Stimulated activated CD8-positive, alpha-beta memory T cell treated with anti-CD3 and anti-CD28 coated beads, Interleukin-2, amount 100 ng/mL, for 48 hours (primary cell): ENCODE measurements at places on chromosomes 7 and 10.
A peak's percentile ranks its signal among the peaks of the same experiment; 100 is the strongest.

GRCh38 chr10:88934900-88935672 lies 17.5 kb downstream of the ACTA2 start:
- DNase-seq, result peak; percentile 42

GRCh38 chr7:78172267-78172757 lies 373.7 kb downstream of the PHTF2 start:
- no peak for DNase-seq

DNA sequence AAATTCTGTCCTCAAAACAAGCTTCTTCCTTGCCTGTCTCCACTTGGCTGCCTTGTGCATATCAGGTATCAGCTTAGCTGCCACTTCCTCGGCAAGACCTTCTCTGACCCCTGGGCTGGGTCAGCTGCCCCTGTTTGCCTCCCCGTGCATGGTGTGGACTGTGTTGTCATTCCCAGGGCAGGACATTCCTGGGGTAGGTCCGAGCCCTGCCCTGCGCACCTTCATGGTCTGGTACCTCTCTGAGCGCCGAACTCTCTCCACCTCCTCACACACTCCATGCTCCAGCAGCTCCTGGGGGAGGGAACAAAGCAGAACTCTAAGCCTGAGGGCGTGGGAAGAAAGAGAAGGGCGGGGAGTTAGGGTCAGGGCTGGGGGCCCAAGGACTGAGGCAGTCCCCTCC lies 3.8 kb downstream of the POLM start:
- DNase-seq, result no peak

DNA sequence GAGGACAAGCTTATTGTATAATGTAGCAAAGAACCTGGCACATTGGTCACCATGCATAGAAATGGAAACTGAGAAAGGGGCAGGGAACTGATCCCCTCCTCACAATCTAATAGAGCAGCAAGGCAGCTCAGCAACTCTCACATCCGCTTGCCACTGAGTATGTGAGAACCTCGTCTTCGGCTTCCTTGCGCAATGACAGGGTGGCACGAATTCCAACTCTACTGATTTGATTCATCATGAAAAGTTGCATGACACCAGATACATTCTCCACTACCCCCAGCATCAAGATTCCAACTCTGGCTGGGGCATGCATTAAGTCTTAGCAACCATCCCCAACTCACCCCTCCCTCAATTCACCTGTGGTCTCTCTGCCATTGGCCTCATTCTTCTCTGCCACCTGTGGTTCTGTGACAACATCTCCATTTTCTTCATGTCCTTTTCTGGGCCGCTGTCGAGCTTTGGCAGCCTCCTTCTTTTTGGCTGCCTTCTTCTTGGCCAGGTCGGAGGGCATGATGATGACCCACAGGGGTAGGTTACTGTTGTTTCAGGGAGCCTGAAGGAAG lies 976 bp downstream of the ABCF2 start:
- DNase-seq, result no peak

DNA sequence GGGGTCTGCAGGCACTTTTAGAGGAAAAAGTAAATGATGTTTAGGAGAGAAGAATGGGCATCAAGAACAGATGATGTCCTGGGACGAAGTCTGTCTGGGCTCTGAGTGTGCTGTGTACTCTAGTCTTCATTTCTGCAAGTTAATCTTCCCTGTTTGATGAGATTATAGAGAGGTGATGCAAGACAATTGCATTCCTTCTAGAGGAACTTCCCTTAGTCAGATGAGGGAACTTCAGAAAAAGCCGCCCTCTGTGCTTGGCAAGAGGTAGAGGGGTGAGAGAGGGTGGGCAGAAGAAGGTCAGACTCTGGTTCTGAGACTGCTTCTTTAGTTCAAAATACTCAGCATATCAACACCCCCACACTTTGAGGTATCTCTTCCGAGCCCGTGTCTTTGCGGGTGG lies 797.9 kb downstream of the LRMDA start:
- no peak for DNase-seq

DNA sequence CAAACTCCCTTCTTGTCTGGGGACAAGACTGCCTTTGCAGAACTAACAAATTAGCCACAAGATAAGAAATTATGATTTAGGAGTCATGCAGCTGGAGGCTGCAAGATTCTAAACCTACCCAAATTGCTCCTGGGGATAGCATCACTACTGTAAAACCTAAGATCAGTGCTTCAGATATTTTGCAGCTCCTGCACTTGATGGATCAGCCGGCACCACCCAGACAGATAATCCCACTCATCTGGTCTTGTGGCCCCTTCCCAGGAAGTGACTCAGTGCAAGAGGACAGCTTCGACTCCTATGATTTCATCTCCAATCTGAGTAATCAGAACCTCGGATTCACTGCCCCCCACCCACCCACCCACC lies 181.9 kb downstream of the AKR1D1 start:
- DNase-seq, result no peak

DNA sequence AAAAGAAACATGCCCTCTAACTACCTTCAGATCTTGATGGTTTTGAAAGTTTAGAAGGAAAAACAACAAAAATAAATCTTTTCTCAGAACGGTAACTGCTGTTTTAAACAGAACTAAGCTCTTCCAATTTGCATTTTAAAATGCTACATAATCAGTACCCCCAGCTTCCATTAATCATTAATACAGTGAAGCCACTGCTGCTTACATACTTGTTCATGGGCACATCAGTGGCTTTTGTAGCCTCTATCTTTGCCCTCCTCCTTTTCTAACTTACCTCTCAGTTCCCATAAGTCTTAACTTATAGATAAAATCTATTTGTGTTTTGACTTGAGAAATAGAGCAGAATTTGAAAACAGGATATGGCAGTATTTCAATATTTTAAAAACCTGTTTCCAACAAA lies 109.1 kb downstream of the POLL start:
- DNase-seq, result no peak

DNA sequence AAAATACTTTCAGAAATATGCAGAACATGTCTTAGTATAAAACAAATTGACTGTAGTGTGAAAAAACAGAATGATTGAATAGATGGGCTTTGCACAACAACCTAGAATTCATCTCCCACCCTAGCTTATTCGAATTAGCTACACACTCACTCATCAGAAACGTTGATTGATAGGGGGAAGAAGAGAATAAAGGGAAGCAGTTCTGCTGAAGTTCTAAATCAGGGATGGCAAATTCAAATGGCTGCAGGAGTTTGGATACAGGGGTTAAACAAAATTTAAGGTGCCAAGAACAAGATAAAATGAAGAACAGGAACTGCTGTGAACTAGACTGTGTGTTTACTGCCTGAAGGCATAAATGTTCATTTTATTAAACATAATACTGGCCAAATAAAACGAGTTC lies 9.0 kb downstream of the CD36 start:
- DNase-seq, result no peak

- no peak for DNase-seq
Observed at GRCh38 chr10:2985729-2986232, 81.6 kb upstream of the PFKP start.

- no peak for DNase-seq
Observed at GRCh38 chr7:158842486-158842885, 13.2 kb upstream of the ESYT2 start.

GRCh38 chr10:133405844-133406527 lies 12.0 kb downstream of the MTG1 start:
- DNase-seq, result no peak

DNA sequence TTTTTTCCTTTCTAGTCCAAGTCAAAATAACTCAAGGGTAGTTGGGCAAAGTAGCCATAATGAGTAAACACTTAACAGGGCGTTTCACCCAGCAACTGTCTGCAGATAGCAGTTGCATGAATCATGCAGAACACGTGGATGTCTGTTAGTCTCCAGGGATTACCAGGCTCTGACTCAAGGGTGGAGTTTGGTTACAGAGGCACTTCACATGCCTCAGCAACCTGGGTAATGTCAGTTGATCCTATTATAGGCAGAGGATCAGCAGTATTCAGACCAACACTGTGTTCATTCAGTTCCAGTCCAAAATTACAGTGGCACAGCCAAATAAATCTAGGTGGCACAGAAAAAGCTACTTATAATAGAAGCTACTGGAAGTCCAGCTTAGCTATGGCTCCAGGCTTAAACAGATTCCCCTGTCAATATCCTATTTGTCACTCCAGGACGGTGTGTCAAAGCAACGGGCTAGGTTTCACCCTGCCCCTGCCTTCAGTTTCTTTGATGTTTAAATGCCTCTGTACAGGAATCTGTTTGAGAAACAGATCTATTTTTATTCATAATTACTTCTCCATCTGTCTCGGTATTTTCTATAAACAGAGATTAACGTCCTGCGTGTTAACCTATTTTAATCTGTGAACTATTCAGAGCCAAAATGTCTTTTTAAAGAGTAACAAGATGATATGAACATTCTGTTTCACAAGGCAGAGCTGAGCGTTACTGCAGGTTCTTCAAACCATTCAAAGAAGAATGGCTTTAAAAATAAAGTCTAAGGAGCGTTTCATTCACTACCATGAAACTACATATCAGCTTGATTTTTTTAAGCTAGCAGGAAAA lies 162.6 kb upstream of the AKR1E2 start:
- no peak for DNase-seq

- DNase-seq, result no peak
Observed at GRCh38 chr10:101565936-101566332, 22.1 kb downstream of the POLL start.

GRCh38 chr7:70719125-70719524 lies 412.8 kb upstream of the GALNT17 start:
- no peak for DNase-seq

DNA sequence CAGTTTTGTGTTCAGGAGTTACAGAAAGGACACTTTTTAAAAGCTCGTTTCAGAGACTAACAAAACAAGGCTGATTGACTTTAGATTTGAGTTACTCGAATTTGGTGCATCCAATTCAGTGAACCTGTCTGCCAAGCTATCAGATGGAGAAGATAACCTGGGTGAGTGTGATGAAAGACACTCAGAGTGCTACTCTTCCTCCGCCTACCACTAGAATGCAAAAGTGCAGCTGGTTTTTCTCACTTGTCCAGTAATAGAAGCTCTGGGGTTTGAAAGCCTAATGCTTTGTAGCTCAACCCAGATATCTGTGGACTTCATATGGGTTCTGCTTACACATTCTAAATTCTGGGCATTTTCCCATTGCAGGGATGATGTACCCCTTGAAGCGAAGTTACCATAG lies 82.8 kb upstream of the NPY start:
- no peak for DNase-seq

GRCh38 chr10:60331886-60332285 lies 57.8 kb downstream of the ANK3 start:
- DNase-seq, result no peak

DNA sequence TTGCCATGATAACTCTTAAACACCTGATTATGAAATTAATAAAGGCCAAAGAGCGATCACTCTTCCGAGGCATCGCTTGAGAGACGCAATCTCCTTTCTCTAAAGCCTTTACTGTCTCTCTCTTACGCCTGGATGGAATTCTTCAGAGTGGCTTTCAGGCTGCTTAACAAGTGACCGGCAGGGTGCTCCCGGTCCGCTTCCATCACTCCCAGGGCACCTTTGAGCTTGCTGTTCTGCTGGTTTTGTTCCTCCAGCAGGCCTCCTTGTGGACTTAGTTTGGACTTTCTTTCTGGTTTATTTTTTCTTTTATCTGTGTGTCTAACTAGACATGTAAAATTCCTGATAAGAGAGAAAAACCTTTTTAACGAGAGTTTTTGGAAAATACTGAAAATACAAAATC lies 60.9 kb downstream of the MRPL32 start:
- DNase-seq, result no peak

- DNase-seq, result no peak
Observed at GRCh38 chr7:28002638-28003037, 178.0 kb downstream of the JAZF1 start.

DNA sequence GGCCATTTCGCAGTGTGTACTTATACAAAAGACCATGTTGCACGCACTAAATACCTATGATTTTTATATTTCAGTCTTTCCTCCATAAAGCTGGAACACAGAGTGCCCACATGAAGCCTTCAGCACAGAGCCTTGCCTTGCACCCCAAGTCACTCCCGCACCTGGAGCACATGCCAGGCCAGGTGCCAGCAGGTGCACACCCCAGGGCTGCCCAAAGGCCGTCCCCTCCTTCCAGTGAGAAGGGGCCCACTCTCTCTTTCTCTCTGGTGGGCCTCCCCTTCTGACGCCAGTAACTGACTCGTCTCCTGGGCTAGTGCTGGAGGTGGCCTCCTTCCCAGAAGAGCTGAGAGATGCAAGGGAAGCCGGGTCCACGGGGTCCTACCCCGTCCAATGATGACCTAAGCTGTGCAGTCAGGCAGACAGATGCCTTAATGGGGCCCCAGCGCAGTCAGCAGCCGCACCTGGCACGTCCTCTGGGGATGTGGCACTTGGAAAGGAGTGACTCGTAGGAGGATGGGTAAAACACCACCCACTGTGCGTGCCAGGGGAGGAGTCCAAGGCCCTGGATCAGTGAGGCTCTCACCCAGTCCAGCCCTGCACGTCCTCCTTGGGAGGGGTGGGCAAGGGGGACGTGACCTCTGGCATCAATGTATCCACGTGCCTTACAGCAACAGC lies 17.7 kb upstream of the SHH start:
- DNase-seq, result no peak

GRCh38 chr10:132722394-132723329 lies 63.3 kb downstream of the NKX6-2 start:
- no peak for DNase-seq

GRCh38 chr7:14999331-14999730 lies 96.8 kb upstream of the DGKB start:
- DNase-seq, result no peak

GRCh38 chr10:16904049-16904448 lies 86.8 kb upstream of the RSU1 start:
- no peak for DNase-seq

GRCh38 chr10:28535846-28536245 lies 2.9 kb downstream of the WAC start:
- no peak for DNase-seq

DNA sequence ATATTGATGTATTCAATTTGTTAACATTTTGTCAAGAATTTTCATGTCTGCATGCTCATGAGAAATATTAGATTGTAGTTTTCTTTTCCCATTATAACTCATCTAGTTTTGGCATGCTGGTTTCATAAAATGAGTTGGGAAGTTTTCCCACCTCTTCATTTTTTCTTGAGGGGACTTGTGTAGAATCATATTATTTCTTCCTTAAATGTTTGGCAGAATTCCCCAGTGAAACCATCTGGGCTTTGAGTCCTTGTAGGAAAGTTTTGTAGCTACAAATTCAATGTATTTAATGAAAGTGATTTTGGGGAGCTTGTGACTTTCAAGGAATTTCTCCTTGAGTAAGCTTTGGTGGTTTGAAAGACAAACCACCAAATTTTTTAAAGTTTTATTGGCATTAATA lies 173.2 kb downstream of the PHTF2 start:
- DNase-seq, result no peak

- DNase-seq, result no peak
Observed at GRCh38 chr7:121298831-121299239, 30.0 kb upstream of the WNT16 start.

DNA sequence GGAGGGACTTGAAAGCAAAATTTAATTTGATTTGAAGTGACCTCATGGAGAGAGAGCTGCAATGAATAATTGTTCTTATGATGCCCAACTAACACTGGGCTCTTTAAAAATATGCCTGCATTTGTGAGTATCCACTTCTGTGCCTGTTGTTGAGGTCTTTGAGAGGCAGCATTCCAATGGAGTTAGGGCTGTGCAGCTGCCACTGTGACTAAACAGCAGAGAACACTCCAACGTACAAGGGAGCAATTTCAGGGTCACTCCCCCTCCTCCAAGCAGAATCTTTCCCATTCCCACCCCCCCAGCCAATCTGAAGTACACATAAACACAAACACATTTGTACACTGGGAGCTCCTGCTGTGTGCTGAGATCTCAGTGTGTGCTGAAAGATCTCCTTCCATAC lies 28.0 kb upstream of the GSAP start:
- no peak for DNase-seq
